ENCODE measurements at places on chromosomes 16 and 17. TPM values are rescaled to one million over a fixed set of nuclear protein-coding genes. Genes with fewer than 3 reads are reported as not detected.

DNA sequence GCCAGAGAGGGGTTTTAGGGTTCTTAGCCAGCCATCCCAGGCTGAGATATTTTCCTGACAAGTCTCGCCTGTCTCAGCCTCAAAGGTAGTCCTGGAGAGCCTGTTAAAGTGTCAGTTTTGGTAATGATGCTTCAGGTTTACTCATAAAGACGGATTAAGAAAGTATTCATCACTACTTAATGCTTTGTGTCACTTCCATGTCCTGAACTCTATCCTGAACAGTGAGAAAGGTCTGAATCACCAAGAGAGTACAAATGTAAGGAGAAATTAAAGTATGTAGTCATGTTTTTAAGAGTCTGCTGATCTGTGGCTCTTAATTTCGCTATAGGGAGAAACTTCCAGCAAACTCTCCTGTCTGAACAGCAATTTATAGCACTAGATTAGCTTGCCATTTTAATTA, 14.0 kb downstream of the RPGRIP1L start:
- no peaks in the 10 kb centered on the region for H3K4me1 ChIP-seq
- no peaks in the 10 kb centered on the region for H3K36me3 ChIP-seq
- H3K27ac ChIP-seq: peak overlapping the region; percentile 30
- H3K4me3 ChIP-seq: no peak overlapping the region

- no peak for DNase-seq
- H3K27ac ChIP-seq: peak overlapping the region; percentile 35
- no peak overlapping the region for H3K4me3 ChIP-seq
- no peaks in the 10 kb centered on the region for H3K27me3 ChIP-seq
- H3K36me3 ChIP-seq: no peaks in the 10 kb centered on the region
- H3K4me1 ChIP-seq: peaks cover 28% of the 10 kb centered on the region
Observed at GRCh38 chr16:51393381-51394005, 242.4 kb upstream of the SALL1 start.

- no peak for DNase-seq
- no peaks in the 10 kb centered on the region for H3K36me3 ChIP-seq
- peaks cover 28% of the 10 kb centered on the region for H3K4me1 ChIP-seq
- H3K4me3 ChIP-seq: no peak overlapping the region
Observed at GRCh38 chr16:48617104-48617705, 7.2 kb upstream of the N4BP1 start.

DNA sequence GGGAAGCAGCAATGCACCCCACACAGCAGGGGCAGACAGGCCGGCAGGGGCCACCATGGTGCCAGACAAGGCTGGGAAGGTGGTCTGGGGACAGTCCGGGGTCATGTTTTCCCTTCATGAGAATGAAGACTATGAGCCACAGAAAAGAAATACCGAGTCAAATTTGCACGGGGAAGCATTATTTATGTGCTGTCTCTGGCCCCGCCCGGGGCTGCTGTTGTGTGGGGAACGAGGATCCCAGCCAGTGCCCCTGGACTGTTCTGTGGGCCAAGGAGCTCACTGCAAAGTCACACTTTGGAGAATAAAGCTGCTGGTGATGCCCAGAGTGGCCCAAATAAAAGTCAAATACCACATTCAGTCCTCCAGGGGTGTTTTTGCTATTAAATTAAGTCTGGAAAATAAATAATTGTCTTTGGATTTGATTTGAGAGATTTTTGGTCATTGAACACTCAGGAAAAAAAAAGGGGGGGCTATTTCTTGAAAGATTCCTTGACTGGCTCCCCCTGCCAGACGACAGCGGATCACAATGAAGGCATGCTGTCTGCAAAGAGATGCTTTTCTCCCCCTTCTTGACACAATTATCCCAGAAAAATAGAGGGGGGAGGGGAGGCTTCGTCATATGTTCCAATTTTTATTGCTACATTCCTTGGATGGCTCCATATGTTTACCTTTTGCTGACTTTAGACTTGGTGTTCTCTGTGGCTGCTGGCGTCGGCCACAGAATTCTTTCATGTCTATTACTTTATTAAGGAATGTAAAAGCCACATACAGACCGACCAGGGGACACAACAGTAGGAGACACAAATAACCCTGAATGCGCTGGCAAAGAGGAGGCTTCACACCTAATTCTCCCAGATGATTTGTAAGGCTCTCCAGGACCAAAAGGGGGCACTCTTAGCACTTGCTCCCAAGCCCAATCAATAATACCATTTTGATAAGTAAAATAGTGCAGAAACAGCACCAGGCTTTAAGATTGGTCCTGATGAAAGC, 27.1 kb upstream of the ANKFN1 start:
- H3K27ac ChIP-seq: no peak overlapping the region
- H3K4me1 ChIP-seq: no peaks in the 10 kb centered on the region
- no peak overlapping the region for H3K4me3 ChIP-seq
- H3K36me3 ChIP-seq: no peaks in the 10 kb centered on the region
- DNase-seq: peak; percentile 34

GRCh38 chr17:15444805-15445204, 22.6 kb downstream of the CDRT4 start:
- H3K4me1 ChIP-seq: peaks cover 10% of the 10 kb centered on the region
- H3K27ac ChIP-seq: no peak overlapping the region
- no peaks in the 10 kb centered on the region for H3K27me3 ChIP-seq
- no peak for DNase-seq
- no peaks in the 10 kb centered on the region for H3K36me3 ChIP-seq

The TEN1 gene
- 15.3 TPM for total RNA-seq

The ABCC3 gene
- total RNA-seq: 88.0 TPM

The SMTNL2 gene
- total RNA-seq: not detected

The TBC1D3D gene
- total RNA-seq: 4.7 TPM

All from Calu3 (cell line).